ENCODE measurements at places on chromosomes 3 and 15.
A peak's percentile ranks its signal among the peaks of the same experiment; 100 is the strongest.

GRCh38 chr3:123152687-123153086 is 49.1 kb upstream of the SEC22A start:
- DNase-seq, result no peak

GRCh38 chr3:49377483-49377882 is 19.3 kb upstream of the GPX1 start:
- peak; percentile 85 for DNase-seq

DNA sequence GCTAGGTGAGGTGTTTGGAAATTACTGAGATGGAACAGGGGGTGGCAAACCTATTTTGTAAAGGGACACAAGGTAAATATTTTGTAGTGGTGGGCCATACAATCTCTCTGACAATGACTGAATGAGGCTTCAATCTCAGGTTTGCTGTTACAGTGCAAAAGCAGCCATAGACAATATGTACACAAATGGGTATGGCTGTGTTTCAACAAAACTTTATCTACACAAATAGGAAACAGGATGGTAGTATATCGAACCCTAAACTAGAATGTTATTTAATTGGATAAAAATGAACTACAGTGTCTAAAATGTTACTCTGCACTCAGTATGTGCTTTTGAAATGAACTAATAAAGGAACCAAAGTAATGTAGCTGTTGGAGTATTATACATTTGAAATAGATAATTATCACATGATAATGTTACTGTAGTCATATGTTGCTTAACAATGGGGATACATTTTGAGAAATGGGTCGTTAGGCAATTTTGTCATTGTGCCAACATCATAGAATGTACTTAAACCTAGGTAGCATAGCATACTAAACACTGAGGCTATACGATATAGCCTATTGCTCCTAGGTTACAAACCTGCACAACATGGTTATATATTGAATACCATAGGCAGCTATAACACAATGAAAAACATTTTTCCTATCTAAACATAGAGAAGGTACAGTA is 495.2 kb upstream of the TBL1XR1 start:
- no peak for DNase-seq

DNA sequence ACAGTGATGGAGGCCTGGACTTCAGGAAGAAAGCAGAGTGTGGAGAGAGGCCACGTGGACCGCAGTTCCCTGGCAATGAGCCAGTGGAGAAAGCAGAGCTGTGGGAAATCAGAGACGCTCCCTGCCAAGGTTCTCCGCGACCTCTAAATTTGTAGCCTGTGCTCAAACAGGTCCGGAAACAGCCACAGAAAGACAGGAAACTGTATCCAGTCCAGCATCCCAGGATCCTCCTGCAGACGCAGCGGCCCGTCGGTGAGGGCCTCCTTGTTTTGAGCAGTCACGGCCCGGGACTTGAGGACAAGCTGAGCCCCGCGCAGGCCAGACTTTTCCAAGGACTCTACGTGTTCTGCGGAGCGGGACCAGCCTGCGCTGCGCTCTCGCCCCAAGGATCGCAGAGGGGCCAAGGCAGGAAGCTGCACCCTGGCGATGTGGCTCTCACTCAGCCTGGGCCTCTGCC is 22.3 kb downstream of the RPSA start:
- DNase-seq, result no peak

DNA sequence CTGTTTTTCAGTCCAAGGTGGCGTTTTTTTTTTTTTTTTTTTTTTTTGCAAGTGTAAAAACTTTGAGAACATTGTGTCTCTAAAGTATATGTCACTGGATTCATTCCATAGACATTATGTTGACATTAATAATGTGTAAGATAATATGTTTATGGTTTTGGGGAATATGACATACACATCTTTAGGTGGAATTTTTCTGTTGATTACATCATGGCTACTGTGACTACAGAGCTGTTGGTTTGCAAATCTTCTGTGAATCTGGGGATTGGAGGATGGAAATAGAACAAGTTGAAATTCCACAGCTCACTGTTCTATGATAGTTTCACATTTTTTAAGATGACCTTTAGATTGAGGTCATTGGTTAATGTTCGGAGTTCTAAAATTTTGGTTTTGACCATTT is 24.4 kb upstream of the PLSCR2 start:
- DNase-seq, result peak; percentile 76

GRCh38 chr3:71142441-71143161 is 440.9 kb downstream of the FOXP1 start:
- no peak for DNase-seq

- DNase-seq, result no peak
Observed at GRCh38 chr15:45093013-45093412, 21.0 kb downstream of the DUOX2 start.

DNA sequence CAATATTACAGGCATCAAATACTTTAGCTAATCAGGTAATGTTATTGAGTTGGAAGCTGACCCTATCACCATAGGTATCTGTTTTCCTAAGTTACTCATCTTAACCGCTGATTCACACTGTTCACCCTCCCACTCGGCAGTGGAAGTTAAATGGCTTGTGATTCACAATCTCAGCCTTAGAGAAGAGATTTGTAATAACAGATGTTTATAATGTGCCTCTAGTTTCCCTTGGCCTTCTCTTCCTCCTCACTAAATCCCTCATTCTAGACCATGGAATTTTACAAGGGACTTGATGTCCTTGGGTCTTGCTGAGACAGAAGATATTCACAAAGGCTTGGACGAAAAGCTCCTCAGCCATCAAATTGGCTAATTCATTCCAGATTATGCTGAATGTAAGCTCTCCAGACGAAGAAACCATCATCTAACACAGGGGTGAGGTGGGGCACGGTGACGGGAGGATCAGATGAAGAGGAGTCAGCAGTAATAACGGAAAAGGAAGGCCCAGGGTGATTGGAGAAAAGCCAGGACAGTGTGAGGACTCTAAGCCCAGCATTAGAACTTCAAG is 931.7 kb downstream of the MCTP2 start:
- no peak for DNase-seq

GRCh38 chr15:100592898-100593297 is 9.1 kb downstream of the LINS1 start:
- peak; percentile 31 for DNase-seq

- peak; percentile 14 for DNase-seq
Observed at GRCh38 chr3:21751886-21752285, 876 bp upstream of the ZNF385D start.

DNA sequence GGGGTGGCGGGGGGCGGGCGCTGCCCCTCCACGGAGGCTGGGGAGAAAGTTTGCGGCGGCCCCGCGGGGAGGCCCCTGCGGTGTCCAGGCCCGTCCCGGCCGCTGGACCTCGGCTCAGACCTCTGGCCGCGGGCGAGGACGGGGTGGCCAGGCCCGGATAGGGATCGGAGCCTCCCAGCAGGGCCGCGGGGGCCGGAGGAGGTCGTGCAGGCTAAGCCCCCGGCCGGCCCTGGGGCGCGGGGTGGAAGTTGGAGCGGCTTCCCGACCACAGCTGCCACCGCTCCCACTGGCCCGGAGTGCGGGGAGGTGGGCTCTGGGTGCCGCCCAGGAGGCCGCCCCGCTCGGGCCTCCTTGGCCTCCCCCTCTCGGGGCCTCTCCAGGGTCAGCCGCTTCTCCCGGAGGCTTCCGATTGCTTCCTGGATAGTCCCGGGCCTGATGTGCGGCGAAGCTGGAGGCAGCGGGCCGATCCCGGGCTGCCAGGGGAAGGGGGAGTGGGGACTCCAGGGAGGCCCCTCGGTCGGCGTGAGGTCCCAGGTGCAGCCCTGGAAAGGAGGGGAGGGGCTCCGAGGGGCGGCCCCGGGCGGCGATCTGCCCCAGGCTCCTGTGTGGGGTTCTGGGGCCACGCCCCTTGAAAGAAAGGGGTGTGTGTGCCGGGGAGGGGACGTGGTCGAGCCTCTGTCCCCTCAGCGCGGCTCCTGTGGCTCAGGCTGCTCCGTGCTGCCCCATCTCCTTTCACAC is 907 bp downstream of the PLXNA1 start:
- DNase-seq, result peak; percentile 43

GRCh38 chr3:88334187-88334868 is 184.6 kb downstream of the C3orf38 start:
- DNase-seq, result peak; percentile 39

DNA sequence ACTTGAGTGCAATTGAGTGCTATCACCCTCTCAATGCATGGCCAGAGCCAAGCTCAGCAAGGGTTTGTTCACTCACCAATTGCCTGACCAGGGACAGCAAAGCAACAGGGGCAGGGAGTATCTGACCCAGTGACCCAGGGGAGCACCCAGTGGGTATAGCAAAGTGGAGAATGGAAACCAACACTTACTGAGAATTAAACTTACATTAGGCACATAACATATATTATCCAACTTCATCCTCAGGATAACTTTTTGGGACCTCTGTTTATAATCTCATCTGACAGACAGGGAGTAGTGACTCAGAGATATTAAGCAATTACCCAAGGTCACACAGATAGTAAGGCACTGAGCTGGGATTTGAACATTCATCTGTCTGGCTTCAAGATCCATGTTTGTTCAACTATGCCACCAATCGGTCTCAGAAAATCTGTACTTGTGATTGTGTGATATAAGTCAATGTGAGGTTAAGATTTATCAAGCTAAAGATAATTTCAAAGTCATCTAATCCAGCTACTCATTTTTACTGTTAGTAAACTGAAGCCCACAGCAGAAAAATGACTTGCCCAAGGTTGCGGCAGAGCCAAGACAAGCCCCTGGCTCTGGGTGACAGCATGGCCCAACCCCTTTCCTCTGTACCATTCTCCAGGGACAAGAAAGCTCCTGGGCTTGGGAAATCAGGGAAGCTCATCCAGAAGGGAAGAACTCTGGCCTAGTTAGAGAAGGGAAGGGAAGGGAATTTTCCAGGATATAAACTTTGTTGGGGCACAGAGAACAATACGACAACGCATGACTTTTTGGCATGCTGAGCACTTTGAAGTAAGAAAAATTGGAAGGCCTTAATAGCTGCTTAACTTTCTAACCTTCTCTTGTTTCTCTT is 138.0 kb upstream of the SMAD3 start:
- DNase-seq, result peak; percentile 55

DNA sequence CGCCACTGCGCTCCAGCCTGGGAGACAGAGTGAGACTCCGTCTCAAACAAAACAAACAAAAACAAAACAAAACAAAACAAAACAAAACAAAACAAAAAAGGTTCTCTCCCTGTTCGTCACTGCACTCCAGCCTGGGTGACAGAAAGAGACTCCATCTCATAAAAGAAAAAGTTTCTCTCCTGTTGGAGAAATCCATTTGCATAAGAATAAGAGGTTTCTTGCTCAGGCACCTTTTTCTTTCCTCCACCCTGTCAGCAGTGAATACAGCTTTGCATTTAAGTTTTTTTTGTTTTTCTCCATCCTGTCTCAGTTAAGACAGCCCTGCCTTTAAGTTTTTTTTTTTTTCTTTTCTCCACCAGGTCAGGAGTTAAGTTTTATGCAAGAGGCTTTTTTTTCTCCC is 109.5 kb downstream of the DPH6 start:
- no peak for DNase-seq

DNA sequence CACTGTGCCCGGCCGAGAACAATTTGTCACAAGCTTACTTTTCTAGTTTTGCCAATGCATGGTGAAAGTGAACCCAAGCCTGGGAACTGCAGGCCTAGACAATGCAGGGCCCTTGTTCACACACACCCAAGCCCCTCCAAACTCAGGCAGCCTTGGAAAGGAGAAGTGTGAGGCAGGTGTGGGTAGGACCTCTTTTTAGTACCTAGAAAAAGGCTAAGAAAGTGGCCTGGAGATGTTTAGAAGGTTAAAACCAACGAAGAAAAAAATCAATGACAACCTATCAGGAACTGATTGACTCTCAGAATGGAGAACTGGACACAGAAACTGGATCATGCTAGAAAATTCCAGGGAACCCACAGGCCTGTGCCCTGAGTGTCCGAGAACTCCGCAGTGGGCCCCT is 18.8 kb downstream of the IDH2 start:
- DNase-seq, result no peak

DNA sequence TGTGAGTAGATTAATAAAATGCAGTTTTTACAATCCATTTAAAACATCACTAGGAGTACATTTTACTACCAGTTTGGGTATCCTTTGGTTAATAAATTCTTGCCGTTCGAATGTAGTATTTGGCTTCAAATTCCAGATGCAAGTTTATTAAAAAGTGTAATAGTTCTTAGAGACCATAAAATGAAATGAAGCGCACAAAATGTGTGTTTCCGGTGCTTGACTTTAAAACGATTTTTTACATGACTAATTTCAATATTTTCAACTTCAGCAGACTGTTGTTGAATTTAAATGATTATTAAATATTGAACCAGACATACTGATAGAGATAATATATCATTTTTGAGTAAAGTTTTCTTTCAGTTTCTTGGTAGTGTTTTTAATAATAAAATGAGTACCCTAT is 138.4 kb upstream of the NAALADL2 start:
- DNase-seq, result no peak

DNA sequence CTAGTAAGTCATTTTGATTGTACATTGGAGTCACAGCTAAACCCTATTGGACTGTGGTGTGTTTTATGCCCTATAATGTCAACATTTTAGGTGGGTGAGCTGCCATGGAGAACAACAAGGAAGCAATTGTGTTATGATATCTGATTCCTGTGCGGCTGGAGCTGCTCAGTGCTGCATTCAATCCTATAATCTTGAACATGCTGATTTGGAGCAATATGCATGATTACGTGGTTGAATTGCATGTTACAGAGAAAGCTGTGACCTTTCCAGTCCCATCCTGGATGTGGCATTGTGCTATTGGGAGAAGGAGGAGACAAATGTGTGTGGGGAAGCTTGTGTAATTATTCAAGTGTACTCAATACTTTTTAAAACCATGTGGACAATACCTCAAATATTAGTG is 20.1 kb upstream of the C3orf49 start:
- no peak for DNase-seq

GRCh38 chr15:86555098-86555497 is 475.4 kb downstream of the AGBL1 start:
- no peak for DNase-seq

DNA sequence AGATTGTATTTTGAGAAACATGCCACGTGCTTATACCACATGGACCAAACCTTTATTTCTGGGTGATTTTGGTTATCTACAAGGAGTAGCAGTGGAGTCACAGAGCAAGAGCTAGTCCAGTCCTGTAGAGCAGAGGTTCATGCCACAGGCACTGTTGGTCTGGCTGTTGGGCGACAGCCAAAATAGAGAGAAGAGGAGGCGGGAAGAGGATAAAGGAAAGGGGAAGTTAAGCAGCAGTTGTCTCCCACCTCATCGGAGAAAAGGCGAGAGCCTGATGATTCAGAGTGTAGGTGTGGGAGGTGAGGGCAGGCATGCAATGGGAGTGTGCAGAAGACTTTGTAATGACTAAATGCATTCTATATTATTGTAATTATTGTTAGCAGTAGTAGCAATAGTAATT is 237.5 kb upstream of the ROPN1 start:
- no peak for DNase-seq

- DNase-seq, result no peak
Observed at GRCh38 chr3:126816986-126817777, 113.1 kb downstream of the CHCHD6 start.

DNA sequence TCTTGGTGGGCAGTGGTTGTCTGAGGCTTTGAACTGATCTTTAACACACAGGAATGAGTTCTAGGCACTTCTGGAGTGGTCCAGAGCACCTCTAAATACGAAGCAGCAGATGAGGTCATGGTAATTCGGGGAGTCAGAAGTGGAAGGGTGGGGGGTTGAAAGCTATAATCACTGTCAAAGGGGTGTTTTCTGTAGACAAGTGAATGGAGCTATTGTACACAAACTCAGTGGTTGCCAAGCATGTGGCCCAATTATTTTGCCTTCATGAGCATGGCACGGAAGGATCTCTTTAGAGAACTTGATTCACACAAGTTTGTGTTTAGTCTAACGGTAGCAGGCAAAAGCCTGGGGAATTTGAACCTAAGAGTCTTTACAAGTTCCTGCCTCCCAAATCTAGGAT is 6.3 kb downstream of the FRMD5 start:
- no peak for DNase-seq
